ENCODE measurements at places on chromosomes 1 and 21.

DNA sequence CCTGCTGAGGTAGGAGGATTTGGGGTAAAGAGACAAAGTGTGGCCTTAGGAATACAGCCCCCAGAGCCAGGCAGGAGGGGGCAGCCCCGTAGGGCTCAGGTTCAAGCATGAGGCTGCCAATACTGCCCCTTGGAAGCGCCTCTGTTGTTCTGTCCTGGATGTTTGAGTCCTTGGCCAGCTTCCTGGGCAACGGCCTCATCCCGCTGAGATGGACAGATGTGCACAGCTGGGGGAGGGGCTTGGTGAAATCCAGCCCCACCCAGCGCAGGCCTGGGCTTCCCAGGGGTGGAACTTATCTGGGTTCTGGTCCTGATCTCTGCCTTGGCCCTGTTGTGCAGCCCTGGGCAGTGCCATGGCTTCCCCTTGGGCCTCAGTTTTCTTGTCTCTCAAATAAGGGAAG is 34.8 kb upstream of the MAN1C1 start:
- DNase-seq = no peak

DNA sequence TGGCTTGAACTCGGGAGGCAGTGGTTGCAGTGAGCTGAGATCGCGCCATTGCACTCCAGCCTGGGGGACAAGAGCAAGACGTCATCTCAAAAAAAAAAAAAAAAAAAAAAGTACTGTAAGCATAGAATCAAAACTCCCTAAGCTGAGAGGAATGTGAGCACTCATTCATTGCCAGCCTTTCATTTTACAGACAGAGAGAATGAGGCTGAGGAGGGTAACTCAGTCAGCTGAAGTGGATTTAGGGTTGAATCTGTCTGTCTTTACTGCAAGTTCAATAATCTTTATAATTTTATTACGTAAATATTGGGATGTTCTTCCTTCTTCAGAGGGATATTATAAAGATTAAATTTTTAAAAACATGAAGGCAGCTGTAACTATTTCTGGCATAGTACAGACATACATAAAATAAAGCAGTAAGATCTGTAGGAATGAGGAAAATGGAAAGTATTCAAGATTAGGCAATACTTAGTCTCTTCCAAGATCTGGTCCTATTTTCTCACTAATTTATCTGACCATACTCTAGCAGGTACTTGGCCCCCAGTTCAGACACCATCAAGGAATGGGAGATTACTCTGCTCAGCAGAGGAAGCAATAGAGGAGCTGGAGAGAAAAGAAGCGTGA is 24.1 kb upstream of the MNDA start:
- no peak for DNase-seq

- no peak for DNase-seq
These were observed 15.9 kb downstream of the GNAI3 start for GRCh38 chr1:109564194-109564878.

DNA sequence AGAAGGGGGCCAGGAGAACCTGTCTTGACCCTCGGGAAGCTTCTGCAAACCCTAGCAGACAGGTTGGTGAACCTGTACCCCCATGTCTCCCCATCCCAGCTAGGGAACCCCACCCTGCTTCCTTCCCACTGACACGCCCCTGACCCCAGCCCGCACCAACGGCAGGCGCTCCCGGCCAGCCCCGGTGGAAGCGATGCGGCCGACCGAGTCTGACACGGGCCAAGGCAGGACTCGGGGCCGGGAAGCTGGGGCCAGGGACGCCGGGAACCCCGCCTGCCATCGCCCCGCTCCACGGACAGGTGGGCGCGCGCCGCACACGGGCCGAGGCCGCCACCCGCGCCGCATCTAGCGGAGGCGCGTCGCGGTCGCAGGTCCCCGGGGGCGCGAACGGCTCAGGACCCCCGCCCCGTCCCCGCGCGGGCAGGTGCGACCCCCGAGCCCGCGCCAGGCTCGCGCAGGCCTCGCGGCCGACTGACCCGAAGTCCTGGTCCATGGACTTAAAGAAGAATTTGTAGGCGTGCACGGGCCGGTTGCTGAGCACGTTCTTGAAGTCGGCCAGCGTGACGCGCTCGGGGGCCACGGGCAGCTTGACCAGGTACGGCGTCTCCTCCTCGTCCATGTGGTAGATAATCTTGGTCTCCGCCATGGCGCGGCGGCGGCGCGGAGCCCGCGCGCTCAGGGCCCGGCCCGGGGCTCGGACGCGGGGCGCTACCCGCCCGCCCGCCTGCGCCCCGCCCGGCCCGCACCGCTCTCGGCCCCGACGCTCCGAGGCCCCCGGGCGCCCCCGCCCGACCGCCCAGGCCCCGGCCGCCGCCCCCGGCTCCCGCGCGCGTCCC is 580 bp downstream of the DVL1 start:
- DNase-seq = no peak

GRCh38 chr1:77546890-77547289 is 135.6 kb downstream of the ZZZ3 start:
- DNase-seq = no peak

Data from CD4-positive, alpha-beta T cell treated with Interleukin-15 for 4 hours (primary cell).